ENCODE measurements at places on chromosomes 12 and 14.

GRCh38 chr14:90777830-90778485 lies 38.3 kb downstream of the TTC7B start:
- no peak for DNase-seq

- no peak for DNase-seq
Measured at GRCh38 chr12:98819821-98820404, 174.8 kb downstream of the APAF1 start.

GRCh38 chr12:132170094-132170636 lies 25.9 kb downstream of the NOC4L start:
- DNase-seq, result no peak

GRCh38 chr12:101746196-101746595 lies 6.9 kb upstream of the SYCP3 start:
- DNase-seq, result no peak

- no peak for DNase-seq
Measured at GRCh38 chr14:52080158-52080800, 11.4 kb upstream of the NID2 start.

DNA sequence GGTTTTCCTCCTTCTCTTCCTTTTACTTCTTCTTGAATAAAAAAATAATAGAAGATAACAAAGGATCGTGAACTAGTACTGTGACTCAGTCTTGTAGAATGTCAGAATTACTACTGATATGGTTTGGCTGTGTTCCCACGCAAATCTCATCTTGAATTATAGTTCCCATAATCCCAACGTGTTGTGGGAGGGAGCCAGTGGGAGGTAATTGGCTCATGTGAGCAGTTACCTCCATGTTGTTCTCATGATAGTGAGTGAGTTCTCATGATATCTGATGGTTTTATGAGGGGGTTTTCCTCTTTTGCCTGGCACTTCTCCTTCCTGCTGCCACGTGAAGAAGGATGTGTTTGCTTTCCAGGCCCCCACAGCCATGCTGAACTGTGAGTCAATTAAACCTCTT lies 549.6 kb downstream of the DIO2 start:
- no peak for DNase-seq

GRCh38 chr12:109797905-109798669 lies 35.1 kb downstream of the TRPV4 start:
- DNase-seq, result no peak

GRCh38 chr14:100187247-100187833 lies 27.9 kb upstream of the DEGS2 start:
- no peak for DNase-seq

GRCh38 chr12:65611396-65611795 lies 212.9 kb upstream of the HMGA2 start:
- DNase-seq, result no peak

DNA sequence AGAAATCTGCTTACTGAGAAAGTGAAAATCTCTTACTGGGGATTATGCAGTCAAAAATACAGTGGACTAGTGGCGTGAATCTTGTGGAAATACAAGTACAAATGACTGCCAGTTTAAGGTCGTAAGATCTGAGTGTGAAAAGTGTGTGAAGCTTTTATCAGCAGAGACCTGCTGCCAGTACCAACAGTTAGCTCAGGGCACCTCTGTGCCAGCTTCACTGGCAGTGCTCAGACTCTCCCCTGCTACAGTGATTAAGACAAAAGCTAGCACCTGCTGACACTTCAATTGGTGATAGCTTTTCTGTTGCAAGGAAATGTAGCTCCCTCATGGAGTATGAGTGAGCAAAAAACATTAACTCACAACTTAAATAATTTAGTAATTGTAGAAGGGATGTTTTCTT lies 185.1 kb downstream of the ANO6 start:
- DNase-seq, result no peak

DNA sequence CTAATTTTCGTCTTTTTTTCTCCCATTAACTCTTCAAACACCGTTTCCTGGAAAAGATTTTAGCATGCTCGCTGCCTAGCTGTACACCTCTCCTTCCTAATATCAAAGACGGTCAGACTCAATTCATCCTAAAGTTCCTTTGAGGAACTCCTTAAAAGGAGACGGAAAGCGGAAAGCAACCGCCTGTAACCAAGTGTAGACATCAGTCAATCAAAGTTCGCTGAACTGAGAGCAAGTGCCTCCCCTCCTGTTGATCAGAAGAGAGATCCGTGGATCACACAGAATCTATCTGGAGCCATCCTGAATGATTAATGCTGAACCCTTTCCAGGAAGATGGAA lies 412 bp upstream of the TEP1 start:
- DNase-seq, result no peak

DNA sequence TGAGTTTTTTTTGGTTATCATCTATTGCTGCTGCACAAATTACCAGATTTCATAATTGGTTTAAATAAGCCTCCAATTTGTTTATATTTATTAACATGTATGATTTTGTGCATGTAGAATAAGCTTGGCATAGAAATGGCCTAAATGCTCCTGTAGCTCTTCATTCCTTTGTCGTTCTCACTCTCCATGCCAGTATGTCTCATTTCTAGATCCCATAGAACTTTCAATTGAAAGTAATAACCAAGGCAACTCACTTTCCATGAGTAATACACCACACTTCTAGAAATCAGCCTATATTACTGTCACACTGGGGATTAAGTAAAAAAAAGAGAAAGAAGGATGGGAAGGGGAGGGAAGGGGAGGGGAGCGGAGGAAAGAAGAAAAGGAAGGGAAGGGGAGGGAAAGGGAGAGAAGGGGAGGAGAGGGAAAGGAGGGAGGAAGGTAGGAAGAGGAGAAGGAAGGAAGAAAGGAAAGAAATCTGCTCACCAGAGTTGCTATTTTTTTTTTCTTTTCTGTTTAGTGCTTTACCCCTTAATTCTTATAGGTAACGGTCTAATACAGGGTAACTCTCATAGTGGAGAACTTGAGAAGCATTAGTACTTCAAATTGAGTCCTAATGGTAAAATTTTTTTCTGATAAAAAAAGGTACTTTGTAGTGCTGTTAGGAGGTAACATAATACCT lies 45.6 kb downstream of the MDM2 start:
- DNase-seq, result no peak

GRCh38 chr12:67919406-67919805 lies 69.8 kb upstream of the IFNG-AS1 start:
- no peak for DNase-seq

DNA sequence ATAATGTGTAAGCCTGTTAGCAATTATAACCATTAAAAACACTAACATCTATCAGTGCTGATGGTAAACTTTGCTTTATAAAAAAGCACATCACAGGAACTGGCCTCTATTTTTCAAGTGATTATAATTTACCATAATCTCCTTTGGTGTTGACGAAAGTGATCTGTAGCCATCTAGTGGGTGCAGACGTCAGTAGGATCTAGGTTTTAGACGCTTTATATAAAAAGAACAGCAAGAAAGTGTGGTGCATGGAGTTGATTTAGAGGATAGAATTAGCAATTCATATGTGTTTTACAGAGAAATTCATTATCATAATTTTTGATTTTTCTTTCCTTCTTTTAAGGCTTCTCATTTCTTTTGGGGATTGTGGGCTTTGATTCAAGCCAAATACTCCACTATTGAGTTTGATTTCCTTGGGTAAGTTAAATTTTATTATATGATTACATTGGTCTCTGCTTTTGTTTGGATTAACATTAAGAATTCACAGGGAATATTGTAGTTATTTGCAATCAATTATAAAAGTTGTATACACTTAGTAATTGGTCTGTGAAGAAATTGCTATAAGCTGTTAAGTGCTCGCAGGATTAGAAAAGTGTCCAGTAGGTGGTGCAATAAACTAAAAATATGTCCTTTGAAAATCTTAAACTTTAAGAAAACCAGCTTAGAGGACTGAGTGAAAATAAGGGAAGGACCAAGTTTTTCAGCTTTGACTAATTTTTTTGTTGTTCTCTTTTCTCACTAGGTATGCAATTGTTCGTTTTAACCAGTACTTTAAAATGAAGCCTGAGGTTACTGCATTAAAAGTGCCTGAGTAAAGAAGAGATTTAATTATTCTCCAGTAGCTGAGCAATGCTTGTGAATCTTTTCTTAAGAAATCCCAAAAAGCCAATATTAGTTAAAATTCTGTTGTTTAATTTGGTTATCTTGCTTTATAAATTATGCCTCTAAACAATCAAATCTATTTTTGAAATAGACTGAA lies 59.5 kb downstream of the ETNK1 start:
- DNase-seq, result no peak

GRCh38 chr12:20368114-20368650 lies at the start of gene PDE3A:
Gene PDE3A (plus strand): TSS chr12:20368537. CDS start chr12:20369285, 748 bp downstream.
- peak; percentile 63 for DNase-seq

DNA sequence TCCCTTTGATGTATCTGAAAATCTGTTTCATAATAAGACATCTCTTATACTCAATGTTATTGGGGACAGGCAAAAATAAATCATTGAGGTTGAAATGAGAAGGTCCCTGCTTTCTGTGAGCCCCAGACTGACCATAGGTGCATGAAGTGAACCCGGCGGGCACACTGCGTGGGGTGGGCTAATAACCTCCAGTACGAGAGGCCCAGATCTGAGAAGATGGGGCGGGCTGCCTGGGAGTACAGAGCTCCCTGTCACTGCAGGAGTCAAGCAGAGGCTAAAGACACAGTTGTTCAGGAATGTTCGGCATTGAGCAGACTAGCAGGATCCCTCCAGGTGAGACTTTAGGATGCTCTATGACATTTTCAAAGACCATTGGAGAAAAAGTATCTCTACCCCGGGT lies 244.6 kb downstream of the CHST11 start:
- DNase-seq, result no peak

DNA sequence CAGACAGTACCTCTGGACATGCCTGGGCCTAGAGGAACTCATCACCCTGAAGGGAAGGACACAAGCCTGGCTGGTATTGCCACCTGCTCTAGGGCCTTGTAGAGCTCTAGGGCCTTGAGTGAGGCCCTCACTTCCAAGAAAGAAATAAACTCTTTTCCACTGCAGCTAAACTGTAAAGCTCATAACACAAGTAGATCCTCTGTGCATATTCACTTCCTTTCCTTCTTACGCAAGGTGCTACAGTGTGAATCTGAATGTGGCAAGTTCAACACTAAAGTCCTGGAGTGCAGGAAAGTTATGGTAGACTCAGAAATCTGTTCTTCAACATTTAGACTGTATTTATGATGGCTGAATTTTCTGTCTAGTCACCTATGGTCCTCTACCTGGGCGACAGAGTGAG lies 14.5 kb downstream of the RNASE3 start:
- DNase-seq, result no peak

DNA sequence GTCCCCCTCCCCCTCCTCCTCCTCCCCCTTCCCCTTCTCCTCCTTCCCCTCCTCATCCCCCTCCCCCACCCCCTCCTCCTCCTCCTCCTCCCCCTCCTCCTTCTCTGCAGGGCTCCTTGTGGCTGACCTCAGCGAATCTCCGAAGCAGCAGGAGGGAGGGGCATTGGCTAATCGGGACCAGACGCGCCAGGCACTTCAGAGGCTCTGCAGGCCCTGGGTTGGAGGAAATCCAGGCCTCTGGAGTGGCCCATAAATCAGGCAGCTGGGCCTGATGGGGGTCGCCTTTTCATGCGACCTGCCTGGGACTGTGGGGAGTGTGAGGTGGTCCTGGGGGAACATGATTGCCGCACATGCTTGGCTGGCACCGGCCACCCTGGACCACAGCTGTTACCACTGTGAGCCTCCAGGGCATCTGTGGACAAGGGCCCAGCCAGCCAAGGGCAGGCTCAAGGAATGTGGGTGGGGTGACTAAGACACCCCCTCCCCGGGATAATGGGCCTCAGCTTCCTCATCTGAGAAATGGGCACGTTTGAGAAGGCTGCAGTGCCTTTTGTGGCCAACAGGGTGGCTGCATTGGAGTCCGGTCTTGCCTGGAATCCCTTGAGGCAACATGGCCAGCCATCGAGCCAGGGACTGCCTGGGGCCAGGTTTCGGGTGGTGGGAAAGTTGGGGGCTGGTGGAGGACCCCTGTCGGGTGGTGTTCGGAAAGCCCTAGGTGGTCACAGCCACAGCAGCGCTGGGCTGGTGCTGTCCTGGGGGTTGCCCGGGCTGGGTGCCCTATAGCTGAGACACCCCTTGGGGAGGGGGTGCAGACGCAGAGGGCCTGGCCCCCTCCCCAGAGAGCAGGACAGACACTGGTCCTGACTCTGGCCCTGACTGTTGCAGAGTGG lies 12.0 kb downstream of the KIF26A start:
- DNase-seq, result no peak

GRCh38 chr14:49619730-49620129 lies 696 bp downstream of the RPL36AL start:
- no peak for DNase-seq

DNA sequence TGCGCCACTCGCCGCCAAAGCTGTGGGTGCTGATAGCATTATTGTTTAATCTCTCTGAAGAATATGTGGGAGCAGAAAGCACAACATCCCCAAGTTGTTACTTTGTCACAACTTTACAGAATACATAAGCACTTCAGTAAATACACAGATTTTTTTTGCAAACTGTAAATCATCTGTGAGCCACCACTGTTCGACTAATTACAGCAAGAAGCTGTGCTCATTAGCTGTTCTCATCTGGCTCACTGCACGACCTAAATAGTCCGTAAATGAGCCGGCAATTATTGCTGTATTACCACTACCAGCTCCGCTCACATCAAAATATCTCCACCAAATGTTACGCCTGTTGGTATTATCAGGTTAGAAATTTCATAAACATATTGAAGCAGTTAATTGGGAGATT lies 228.9 kb upstream of the PRKD1 start:
- DNase-seq, result no peak

GRCh38 chr12:12759234-12759915 lies 26.1 kb upstream of the APOLD1 start:
- DNase-seq, result no peak

DNA sequence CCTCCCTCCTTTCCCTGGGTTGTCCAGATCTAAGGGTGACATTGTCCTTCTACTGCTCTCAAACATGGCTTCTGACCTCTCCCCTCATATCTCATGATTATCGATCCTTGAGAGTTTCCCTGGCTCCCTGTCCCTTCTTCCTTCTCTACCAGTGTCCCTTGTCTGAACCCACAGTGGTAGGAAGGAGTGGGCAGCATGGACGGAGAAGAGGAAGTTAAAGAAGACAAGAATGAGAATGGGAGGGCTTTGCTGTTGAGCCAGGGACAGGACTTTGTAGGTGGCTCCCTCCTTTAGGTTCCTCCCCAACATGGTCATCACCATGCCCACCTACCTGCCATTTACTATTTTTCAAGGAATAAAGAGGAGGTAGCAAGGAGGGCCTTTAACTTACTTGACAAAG lies 166.7 kb downstream of the TMEM117 start:
- DNase-seq, result no peak

GRCh38 chr12:32134101-32134888 lies 27.6 kb downstream of the BICD1 start:
- DNase-seq, result no peak
